MCF 10A (cell line): ENCODE measurements at places on chromosomes 2 and 18. TPM values are rescaled to one million over a fixed set of nuclear protein-coding genes. Genes with fewer than 3 reads are reported as not detected.

RNPEPL1 gene
- 31.5 and 33.7 TPM in 2 replicates for total RNA-seq

PARD6G gene
- 8.1 and 8.2 TPM in 2 replicates for total RNA-seq

LRP2 gene
- 0.02 and 0.07 TPM in 2 replicates for total RNA-seq

ERICH2 gene
- 7.2 and 22.4 TPM in 2 replicates for total RNA-seq

HAAO gene
- total RNA-seq, result not detected in 2 replicates

EVX2 gene
- not detected in 2 replicates for total RNA-seq

SLC39A10 gene
- 47.8 and 59.8 TPM in 2 replicates for total RNA-seq

GRCh38 chr18:48031641-48032040 lies 101.2 kb upstream of the SMAD2 start:
- DNase-seq, result no peak

DNA sequence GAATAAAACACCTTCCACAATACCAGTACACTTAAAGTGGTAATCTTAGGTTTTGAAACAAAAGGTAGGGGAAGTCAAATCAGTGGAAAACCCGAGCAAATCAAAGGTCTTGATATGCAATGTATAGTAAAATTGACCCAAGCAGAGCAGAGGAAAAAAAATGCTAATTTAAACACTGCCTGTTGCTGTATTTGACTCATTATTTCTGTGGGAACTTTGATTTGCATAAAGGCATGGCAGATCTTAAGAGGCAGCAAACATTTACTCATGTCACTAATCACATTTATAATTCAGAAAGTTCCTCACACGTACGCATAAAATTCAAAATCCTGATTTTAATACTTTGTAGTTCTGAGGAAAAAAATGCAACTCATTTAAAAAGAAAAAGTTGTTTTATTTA lies 64.4 kb downstream of the IKZF2 start:
- no peak for DNase-seq

DNA sequence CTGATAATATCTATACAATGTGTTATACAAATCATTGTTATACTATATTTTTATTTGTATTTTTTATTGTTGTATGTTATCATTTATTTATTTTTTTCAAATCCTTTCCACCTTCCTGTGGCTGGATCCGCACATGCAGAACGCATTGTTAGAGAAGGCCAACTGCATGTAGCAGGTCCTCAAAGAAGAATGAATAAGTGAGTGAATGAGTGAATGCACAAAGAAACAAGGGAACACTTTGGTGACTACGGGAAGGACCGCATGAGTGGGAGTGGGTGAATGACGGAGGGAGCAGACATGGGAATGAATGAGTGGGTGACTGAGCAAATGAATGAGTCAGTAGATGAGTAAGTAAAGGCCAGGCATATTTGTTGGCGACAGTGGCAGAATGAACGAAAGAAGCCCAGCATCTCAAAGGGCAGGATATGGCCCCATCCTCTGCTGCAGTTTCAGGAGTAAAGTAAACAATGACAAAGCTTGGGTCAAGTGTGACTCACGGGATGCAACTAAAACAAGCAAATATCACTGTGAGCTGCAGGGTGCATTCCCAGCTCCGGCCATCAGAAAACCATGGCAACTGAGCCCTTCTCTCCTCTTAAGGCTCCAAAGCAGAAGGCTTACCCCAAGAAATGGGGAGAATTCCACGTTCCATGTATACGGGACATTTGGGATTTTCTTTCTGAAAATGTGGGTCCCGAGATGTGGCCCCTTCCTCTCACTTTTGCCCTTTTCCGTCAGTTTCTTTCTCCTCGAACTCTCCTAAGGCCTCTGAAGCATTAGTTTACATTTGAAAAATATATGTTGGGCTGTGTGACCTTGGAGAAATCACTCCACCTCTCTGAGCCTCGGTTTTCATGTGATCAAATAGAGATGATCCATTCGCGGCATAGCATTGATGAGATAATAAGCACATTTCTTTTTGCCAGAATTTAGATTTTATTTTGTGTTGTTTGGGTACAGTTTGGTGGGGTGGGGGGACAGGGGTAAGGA lies 24.5 kb downstream of the KCNF1 start:
- DNase-seq, result peak; percentile 95

GRCh38 chr18:6747646-6748045 lies 18.1 kb downstream of the ARHGAP28 start:
- DNase-seq, result peak; percentile 94

DNA sequence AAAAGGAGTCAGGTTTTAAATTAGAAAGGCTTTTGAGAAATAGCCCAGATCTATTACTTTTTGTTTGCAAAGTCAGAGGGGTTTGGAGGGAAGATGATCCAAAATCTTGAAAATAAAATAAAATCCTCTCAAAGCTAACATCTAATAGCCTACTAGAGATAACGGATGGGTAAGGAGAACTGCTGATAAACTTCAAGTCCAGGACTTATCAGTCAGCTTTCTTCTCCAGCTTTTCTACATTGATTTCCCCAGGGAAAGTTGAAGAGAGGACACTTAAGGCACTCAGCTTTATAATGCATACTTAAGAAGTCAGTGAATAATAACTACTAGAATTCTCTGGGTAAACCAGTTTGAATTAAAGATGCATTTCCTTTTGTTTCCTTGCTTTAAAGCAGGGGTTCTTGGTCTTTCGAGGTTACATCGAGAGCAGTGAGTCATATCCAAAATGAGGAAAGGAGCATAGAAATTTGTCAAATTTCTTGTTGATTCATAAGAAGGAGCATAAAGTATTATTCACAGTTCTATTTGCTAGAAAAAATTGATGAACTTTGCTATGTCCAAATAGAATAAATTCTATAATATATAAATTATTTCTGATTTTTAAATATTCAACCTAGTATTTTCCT lies 43.2 kb upstream of the ITPRID2 start:
- no peak for DNase-seq

GRCh38 chr2:163733301-163733938 lies 2.4 kb downstream of the FIGN start:
- peak; percentile 47 for DNase-seq

DNA sequence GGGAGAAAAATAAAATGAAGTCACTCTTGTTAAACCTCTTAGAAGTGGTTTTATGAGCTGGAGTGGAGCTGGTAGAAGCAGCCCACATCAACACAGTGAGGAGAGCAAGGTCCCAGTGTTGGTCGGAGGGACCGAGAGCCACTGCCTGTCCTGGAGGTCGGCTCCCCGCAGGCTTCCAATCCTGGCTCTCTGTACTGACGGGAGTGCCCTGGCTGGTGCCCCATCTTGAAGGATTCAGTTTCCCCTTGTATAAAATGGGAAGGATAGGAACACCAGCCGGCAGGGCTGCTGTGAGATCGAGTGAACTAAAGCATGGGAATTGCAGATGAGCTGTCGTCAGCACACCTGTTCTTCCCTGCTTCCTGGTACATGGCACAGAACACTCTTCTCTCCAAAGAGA lies 104.3 kb upstream of the ID2 start:
- no peak for DNase-seq

DNA sequence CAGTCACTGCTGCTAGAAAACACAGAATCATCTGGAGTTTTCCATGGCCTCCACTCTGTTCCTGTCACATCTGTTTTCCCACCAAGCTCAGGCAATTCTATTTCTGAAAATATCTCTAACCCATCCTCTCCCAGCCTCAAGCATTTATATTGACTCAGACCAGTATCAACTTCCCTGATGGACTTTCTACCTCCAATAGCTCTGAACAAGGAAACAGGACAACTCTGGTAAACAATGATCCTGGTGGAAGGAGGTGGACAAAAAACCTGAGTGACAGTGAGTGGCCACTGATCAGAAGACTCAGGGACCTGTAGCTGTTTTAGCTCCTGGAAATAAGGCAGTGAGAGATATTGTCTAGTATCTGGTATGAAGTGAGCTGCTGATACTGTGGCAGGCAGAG lies 23.4 kb downstream of the BMP10 start:
- no peak for DNase-seq

DNA sequence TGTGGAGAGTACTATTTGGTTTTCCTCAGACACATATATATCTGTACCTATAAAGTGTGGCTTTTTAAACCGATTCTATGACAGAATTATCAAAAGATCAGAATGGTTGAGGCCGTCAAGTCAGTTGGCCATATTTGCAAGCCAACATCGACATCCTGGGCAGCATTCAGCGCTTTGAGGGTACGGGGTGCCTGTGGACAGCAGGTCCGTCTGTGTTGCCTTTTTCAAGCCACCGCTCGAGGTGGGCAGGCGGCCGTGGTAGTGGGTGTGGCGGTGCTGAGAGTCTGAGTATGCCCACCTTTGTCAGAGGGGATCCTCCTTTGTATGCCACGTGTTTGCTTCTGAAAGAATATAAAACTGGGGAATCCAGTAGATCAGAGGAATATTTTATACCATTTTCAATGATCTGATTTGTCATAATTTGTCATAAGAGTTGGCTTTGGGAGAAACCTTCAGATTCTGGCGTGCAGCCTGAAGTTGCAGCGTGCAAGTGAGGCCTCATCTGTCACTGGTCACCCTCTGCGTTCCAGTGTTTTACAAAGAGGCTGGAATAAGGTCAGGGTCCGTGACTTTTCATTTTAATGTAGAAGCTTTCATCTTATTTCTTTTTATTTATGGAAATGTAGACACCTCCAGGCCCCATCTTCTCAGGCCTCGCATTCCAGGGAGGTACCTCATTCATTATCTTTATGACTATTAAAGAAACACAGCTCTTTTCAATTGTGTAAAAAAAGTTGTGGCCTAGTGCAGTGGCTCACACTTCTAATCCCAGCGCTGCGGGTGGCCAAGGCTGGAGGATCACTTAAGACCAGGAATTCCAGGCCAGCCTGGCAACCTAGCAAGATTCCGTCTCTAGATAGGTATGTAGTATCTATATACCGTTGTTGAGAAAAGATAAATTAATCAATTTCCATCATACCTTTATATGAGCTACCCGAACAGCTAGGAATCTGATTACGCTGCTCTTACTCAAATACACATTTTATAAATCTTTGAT lies 37.8 kb upstream of the RBM44 start:
- DNase-seq, result no peak

DNA sequence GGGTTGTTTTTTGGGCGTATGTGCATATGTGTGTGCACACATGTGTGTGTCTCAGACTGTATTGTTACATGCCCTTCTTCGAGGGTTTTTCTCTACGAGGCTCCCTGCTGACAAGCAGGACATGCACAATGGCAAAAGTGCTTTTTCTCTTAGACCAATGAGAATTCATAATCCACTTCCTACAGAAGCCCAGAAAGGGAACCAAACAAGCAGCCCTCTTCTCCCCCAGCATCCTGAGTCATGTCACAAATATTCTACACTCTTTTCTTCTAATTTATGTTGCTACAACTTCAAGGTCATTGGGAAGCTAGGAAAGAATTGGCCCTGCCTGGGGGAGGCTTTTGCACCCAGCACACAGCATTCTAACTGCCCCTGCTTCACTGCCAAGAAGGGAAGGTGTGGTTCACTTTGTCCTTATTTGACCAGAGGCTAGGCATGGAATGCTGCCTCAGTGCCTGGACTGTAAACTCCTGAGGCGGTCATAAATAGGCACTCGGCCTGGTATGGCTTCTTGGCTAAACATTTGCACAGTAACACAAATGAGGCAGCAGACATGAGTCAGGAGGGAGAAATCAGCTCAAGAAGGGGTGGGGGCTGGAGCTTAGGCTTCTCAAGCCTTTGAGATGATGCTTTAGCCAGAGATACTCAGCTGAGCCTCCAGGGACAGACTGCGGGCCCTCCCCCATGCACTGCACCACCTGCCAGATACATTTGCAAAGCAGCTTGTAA lies 92.7 kb upstream of the KLF7 start:
- DNase-seq, result peak; percentile 91

DNA sequence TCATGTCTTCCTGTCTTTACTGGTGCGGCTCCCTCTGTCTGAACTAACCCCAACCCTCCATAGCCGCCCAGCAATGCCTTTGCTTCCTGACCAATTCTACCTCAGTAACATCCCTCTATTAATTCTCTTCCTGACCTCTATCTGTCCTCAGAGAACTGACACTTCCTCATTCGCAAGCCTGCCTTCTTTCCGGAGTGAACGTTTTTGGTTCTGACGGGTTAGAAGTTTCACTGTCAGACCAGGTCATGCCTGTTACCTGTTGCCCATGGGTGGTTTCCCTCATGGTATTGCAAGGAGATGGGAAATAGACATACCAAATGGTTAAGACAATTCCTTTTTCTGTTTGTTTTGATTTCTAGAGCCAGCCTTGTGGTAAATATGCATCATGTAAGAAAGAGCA lies 453.4 kb upstream of the SLC14A2 start:
- DNase-seq, result no peak
